ENCODE measurements at places on chromosomes 11 and 22. TPM values are rescaled to one million over a fixed set of nuclear protein-coding genes. Genes with fewer than 3 reads are reported as not detected.

DNA sequence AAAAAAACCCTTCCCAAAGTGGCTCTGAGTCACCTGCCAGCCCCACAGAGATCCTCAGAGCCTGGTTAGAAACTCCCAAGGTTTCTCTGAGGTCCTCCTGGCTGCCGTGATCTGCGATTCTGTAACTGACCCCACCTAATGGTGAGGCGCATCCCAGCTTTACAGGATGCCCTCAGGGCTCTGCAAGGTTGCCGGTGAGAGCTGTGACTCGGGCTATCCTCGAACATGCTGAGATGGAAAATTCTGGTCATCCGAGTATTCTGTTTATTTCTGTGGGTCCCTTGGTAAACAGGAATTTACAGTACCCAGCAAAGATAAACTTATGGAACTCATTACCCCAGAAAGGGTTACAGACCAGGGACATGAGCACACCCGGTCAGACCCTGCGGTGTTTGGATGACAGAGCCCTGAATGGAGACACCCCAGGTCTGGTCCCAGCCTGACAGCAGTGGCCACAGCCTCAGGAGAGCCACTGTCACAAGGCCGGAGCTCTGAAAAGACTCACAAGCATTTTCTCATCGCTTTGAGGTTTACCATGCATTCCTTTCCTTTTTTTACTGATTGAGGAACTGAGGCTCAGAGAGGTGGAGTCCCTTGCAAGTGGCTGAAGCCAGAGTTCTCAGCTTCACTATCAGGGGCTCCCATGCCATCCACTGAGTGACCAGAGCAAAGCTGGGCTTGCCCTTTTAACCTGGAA is 22.2 kb downstream of the LIF start:
- DNase-seq, result no peak

GRCh38 chr11:128517451-128518230 is 69.7 kb downstream of the ETS1 start:
- no peak for DNase-seq

DNA sequence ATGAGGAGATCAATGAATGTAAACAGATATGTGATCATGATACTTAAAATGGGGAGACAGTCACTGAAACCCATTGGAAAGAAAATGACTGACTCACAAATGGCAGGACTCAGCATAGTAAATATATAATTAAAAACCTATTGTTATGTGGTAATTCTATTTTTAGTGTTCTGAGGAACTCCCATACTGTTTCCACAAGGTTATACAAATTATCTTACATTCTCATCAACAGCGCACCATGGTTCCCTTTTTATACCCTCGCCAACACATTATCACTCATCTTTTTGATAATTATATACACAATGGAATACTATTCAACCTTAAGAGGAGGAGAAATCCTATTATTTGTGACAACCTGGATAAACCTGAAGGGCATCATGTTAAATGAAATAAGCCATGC is 17.1 kb downstream of the OR5B21 start:
- DNase-seq, result no peak

DNA sequence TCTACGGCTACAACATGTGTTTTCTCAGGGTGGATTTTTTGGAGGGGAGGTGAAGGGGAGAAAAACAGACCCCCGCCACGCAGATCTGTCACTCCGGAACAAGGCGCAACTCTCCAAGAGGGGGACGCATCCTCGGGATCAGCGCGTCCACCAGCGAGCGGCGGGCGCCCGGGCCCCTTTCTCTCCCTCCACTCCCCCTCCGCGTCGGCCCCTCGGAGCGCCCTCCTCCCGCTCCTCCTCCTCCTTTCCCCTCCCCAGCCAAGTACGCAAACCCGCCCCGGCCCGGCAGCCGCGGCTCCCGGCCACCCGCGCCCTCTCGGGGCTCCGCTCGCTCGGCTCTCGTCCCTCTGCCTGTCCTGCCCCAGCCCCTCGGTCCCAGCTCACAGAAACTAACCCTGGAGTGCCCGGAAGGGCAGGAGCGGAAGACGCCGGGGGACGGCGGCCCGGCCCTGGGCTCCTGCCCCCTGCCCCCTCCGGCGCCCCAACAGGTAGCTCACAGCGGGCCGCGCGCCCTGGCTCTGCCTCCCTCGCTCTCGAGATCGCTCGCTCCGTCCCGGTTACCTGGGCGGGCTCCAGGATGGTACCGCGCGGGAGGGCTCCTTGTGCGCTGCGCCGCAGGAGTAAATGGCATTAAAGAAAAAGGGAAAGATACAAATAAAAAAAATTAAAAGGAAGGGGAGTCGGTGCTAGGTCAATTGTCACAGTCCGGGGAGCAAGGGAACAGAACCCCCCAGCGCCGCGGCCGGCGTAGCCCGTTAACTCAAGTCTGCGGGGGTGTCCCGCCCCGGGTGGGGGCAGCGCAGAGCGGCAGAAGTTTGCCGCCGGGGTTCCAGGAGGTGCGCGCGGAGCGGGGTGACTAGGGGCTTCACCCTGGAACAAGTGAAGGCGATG is 131.4 kb upstream of the C11orf58 start:
- no peak for DNase-seq

GRCh38 chr11:14975252-14975587 is 3.1 kb upstream of the CALCA start:
- DNase-seq, result no peak

GRCh38 chr22:46551996-46552395 is 14.6 kb upstream of the CELSR1 start:
- no peak for DNase-seq

DNA sequence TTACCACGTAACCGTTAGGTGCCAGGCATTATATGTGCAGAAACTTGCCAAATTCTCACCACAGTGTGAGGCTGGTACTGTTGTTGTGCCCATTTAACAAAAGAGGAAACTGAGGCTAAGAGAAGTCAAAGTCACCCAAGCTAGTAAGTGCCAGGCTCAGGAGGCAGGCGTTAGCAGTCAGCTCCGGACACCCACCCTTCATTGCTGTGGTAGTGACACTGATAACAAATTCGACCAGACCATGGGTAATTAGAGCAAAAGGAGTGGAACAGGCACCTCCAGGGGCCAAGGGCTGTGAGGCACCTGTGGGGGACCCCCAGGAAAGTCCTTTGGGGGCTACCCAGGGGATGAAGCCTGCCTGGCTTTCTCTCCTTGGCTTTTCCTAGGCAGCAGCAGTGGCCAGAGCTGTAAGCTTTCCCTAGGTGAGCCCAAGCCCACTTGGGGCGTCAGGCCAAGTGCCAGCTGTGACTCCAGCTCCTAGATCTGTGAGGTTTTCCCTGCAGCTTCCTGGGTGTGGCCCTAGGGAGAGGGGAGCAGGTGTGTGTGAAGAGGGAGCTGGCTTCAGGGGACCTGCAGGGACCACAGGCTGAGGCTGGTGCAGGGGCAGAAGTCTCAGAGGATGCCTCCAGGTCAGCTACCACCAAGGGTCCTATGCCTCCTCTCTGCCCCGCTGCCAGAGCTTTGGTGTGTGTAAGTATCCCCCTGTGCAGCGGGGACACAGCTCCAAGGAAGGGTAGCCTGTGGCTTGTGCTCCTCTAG is 19.7 kb upstream of the ALX4 start:
- no peak for DNase-seq

DNA sequence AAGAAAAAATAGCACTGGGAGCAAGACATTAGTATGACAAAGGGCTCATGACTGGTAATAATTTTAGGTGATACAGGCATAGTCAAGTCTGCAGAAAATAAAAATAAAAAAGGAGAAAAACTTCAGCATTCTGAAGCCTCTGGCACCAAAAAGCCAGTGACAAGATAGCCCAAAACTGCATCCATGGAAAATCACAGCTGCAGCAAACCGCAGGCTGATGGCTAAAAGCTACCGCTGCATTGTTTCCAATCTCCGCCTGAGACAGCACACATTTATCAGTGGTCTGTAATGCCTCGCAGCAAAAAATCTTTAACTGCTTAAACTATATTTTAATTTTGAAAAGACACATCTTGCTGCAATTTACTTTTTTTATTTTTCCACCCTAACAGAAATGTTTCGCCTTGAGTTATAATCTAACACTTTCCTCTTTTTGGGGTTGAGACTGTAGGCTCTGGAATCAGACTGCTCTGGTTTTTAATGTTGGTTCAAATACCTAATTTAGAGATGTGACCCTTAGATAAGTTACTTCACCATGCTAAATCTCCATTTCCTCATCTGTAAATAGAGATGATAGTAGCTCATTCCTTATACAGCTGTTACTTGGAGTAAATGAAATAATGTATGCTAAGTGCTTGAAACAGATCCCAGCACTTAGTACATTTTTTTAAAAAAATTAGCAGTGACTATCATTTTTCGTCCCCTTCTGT is 42.0 kb upstream of the FIBIN start:
- peak; percentile 63 for DNase-seq

GRCh38 chr22:21937041-21937820 is 15.4 kb downstream of the PPM1F start:
- DNase-seq, result no peak

DNA sequence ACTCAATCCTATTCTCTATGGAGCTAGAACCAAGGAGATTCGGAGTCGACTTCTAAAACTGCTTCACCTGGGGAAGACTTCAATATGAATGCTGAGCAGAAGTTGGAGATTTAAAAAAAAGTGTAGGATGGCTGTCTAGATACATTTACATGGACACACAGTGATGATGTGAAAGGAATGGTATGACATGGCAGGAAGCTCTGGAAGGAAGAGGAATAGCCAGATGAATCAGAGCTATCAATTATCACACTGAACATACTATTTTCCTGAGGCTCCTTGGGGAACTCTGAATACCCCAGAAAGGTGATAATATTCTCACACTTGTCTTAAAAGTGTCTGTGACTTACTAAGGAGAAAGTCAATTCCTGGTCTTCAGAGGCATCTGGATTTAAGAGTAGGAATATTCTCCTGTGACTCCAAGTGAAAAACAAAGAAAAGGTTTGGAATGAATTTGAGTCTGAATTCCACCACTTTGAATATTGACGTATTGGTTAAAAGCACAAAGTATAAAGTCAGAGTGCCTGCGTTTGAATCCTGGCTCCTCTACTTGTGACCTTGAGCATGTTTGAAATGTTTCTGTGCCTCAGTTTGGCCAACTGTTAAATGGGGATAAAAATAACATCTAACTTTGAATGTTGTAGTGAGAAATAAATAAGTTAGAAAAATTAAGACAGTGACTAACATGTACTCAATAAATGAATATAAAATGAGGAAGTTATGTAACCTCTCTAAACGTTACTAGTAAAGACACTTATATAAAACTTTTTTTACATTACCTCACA is 1.3 kb downstream of the OR52D1 start:
- DNase-seq, result no peak

GRCh38 chr11:81394311-81394710 is 1339.4 kb downstream of the FAM181B start:
- DNase-seq, result no peak

Gene CRYAB
- 43.2 TPM for total RNA-seq

Gene LIF
- 1.9 TPM for total RNA-seq

Gene LRP4
- 25.6 TPM for total RNA-seq

All from skin of body (tissue), 3 donors.